ENCODE measurements at places on chromosomes 2 and 18. TPM values are rescaled to one million over a fixed set of nuclear protein-coding genes. Genes with fewer than 3 reads are reported as not detected.
A peak's percentile ranks its signal among the peaks of the same experiment; 100 is the strongest.

The CELF4 gene
- 4.6 TPM for total RNA-seq

The COL3A1 gene
- total RNA-seq = 30.4 TPM

The RTP5 gene
- total RNA-seq = not detected

The ALLC gene
- total RNA-seq = 0.16 TPM

GRCh38 chr2:156752042-156752441 lies 315.9 kb downstream of the GPD2 start:
- H3K27ac ChIP-seq = no peak overlapping the region
- no peak for DNase-seq
- peaks cover 20% of the 10 kb centered on the region for H3K4me1 ChIP-seq
- peaks cover 32% of the 10 kb centered on the region for H3K27me3 ChIP-seq

DNA sequence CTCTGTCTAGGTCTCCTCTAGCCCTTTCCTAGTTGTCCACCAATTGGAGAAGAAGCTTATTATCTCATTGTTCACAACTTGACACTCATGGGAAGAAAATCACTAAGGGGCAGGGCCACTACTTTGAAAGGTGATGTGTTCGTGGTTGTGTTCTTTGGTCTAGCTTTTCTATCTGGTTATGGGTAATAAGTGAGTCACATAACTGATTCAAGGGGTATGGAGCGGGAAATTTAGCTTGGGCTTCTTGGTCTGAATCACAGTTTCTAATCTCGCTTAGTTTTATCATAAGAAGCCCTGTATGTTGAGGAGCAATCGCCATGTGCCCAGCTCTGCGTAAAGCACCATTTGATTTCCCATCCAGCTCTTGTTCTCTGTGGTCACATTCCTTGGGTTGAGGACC lies 18.7 kb upstream of the DYTN start:
- no peaks in the 10 kb centered on the region for H3K27me3 ChIP-seq
- H3K4me3 ChIP-seq = no peak overlapping the region
- DNase-seq = no peak
- H3K4me1 ChIP-seq = no peaks in the 10 kb centered on the region
- no peaks in the 10 kb centered on the region for H3K36me3 ChIP-seq

DNA sequence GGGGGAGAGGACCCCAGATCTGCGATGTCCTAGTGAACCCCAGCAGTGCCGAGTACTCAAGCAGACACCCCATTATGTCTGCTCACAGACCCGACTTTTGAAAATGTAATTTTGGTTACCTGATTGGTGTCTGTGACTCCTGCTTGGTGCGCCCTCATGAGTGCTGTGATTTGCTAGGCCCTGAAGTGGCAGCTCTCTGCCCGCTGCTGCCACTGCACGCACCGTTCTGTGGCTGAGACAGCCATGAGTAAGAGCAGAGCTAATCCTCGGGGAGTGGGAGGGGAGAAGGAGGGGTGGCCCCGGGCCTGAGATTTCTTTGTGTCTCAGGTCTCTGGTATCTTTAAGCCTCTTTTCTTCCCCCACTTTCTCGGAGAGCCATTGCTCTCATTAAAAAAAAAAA lies 18.2 kb downstream of the FHOD3 start:
- no peak for DNase-seq
- H3K4me3 ChIP-seq = no peak overlapping the region
- no peaks in the 10 kb centered on the region for H3K4me1 ChIP-seq
- H3K36me3 ChIP-seq = peaks cover 3% of the 10 kb centered on the region

DNA sequence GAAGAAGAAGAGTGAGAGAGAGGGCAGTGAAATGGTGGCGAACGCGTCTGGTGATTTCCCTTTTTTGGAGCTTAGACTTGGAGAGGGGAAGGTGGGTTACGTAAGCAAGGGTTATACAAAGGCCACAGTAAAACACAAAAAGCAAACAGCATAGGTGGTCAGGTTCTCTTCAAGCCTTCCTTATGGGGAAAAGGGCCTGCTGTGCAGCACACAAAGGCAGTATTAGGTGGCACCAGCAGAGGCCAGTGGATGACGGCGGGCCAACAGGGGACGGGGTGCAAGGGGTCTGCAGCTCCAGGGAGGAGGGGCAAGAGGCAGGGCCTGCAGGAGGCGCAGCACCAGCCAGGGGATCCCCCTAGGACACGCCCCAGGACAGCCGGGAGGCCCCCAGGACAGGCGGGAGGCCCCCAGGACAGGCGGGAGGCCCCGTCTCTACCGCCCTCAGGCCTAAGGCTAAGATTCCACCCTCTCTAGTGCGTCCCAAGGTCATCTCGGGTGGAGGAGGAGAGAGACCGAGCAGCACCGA lies 32.6 kb upstream of the NPC1 start:
- peak overlapping the region; percentile 86 for H3K27ac ChIP-seq
- peaks cover 45% of the 10 kb centered on the region for H3K27me3 ChIP-seq
- H3K36me3 ChIP-seq = no peaks in the 10 kb centered on the region
- H3K4me3 ChIP-seq = peak overlapping the region; percentile 66
- H3K4me1 ChIP-seq = peaks cover 16% of the 10 kb centered on the region

GRCh38 chr2:9805435-9806297 lies 37.6 kb upstream of the TAF1B start:
- DNase-seq = no peak
- H3K4me3 ChIP-seq = no peak overlapping the region
- no peaks in the 10 kb centered on the region for H3K4me1 ChIP-seq
- H3K27ac ChIP-seq = no peak overlapping the region
- peaks cover 13% of the 10 kb centered on the region for H3K27me3 ChIP-seq
